ENCODE measurements at places on chromosomes 12 and 14. TPM values are rescaled to one million over a fixed set of nuclear protein-coding genes. Genes with fewer than 3 reads are reported as not detected.

NOC4L gene
- total RNA-seq: 8.5 TPM

- H3K36me3 ChIP-seq: no peaks in the 10 kb centered on the region
- no peaks in the 10 kb centered on the region for H3K27me3 ChIP-seq
- no peak overlapping the region for H3K27ac ChIP-seq
- peaks cover 7% of the 10 kb centered on the region for H3K4me1 ChIP-seq
- no peak for DNase-seq
- H3K4me3 ChIP-seq: no peak overlapping the region
Observed at GRCh38 chr12:86729739-86730138, 473.5 kb upstream of the MGAT4C start.

CCDC197 gene
- total RNA-seq: not detected

CCDC38 gene
- total RNA-seq: not detected

SERPINA12 gene
- total RNA-seq: not detected

DNA sequence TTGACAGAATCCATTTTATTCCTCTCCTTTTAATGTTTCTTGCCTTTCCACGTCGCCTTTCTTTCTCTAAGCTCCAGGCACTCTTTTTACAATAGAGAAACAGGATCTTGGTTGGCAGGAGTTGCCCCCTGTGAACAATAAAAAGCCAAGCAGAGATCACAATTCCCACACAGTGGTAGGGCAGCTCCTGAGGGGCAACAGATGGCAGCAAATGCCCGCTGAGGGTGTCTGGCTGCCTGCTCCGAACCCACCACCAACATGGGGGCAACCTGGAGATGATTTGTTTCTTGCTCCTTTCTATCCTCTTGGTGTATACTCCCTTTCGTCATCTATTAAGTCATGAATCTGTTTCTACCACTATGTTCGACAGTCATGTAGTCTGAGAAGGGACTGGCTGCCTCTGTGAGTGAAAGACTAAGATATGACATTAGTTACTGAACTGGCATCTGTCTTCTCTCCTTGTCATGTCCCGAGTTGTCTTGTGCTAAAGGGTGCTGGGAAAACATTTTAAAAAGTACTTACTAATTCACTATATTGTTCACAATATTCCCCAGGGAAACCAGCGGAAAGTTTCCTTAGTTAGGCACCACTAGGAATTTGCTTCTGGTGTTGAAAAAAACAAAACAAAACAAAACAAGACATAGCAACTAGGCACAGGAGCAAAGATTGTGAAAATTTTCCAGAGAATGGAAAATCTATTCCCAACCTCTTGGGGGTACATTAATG lies 170.1 kb downstream of the STXBP6 start:
- no peaks in the 10 kb centered on the region for H3K27me3 ChIP-seq
- DNase-seq: no peak
- no peaks in the 10 kb centered on the region for H3K36me3 ChIP-seq
- H3K4me1 ChIP-seq: no peaks in the 10 kb centered on the region
- H3K4me3 ChIP-seq: no peak overlapping the region

DNA sequence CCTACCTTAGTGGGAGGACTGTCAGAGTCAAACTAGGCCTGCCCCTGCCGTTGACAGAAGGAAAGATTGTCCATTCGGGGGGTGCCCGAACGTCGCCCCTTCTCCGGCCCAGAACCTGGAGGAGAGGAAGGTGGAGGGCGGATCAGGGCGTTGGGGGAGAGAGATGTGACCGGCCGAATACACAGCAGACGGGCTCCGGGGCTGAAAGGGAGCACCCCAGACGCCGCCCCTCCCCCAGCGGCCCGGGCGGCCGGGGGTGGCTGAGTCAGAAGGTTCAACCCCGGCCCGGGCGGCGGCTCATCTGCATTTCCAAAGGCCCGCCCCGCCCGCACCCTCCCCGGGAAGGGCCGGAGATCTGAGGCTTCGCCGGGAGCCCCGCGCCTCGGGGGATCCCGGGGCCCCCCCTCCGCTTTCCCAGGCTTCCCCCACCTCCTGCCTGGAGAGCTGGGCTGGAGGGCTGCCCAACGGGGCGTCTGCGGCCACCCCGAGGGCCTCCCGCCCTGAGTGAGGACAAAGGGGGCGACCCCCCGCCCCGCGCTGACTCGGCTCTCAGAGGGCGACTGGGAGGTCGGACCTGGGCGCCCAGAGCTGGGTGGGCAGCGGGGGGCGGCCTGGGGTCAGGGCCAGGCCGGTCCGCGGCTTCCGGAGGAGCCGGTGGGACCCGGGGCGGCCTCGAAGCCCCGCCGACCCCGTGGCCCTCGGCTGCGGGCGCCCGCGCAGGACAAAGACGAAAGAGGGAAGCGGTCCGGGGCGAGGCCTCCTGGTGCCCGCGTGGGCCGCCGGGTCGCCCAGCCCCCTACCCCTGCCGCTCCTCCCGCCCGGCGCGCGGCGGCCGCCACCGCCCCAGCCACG lies 3.7 kb upstream of the SETD1B start:
- peak overlapping the region; percentile 100 for H3K27ac ChIP-seq
- no peaks in the 10 kb centered on the region for H3K27me3 ChIP-seq
- H3K36me3 ChIP-seq: peaks cover 3% of the 10 kb centered on the region
- DNase-seq: peak; percentile 57
- peaks cover 26% of the 10 kb centered on the region for H3K4me1 ChIP-seq

- no peak overlapping the region for H3K4me3 ChIP-seq
- no peaks in the 10 kb centered on the region for H3K27me3 ChIP-seq
- no peak overlapping the region for H3K27ac ChIP-seq
- no peak for DNase-seq
Observed at GRCh38 chr14:94356379-94357056, 31.9 kb downstream of the SERPINA1 start.

KIF21A gene
- 3.8 TPM for total RNA-seq

CLEC1A gene
- total RNA-seq: 3.7 TPM

GRCh38 chr14:103000291-103000921 lies 56.9 kb downstream of the CDC42BPB start:
- H3K27me3 ChIP-seq: no peaks in the 10 kb centered on the region
- H3K27ac ChIP-seq: no peak overlapping the region
- no peak for DNase-seq
- H3K4me3 ChIP-seq: no peak overlapping the region
- no peaks in the 10 kb centered on the region for H3K4me1 ChIP-seq

SERPINA6 gene
- not detected for total RNA-seq

ALDH2 gene
- 135 TPM for total RNA-seq

GRCh38 chr12:17992002-17992656 lies 97.9 kb downstream of the RERGL start:
- no peaks in the 10 kb centered on the region for H3K4me1 ChIP-seq
- no peak overlapping the region for H3K27ac ChIP-seq
- DNase-seq: no peak
- no peak overlapping the region for H3K4me3 ChIP-seq
- H3K27me3 ChIP-seq: no peaks in the 10 kb centered on the region

DNA sequence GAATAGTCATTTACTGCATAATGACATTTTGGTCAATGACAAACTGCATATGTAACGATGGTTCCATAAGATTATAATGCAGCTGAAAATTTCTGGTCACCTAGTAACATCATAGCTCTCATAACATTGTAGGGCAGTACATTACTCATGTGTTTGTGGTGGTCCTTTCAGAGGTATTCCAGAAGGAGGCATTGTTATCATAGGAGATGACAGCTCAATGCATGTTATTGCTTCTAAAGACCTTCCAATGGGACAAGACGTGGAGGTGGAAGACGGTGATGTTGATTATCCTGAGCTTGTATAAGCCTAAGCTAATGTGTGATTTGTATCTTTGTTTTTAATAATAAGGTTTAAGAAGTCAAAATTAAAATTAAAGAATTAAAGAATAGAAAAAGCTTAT lies 43.8 kb upstream of the TSPAN11 start:
- no peak overlapping the region for H3K27ac ChIP-seq
- H3K27me3 ChIP-seq: no peaks in the 10 kb centered on the region
- DNase-seq: no peak
- no peak overlapping the region for H3K4me3 ChIP-seq

PLA2G1B gene
- not detected for total RNA-seq

DNA sequence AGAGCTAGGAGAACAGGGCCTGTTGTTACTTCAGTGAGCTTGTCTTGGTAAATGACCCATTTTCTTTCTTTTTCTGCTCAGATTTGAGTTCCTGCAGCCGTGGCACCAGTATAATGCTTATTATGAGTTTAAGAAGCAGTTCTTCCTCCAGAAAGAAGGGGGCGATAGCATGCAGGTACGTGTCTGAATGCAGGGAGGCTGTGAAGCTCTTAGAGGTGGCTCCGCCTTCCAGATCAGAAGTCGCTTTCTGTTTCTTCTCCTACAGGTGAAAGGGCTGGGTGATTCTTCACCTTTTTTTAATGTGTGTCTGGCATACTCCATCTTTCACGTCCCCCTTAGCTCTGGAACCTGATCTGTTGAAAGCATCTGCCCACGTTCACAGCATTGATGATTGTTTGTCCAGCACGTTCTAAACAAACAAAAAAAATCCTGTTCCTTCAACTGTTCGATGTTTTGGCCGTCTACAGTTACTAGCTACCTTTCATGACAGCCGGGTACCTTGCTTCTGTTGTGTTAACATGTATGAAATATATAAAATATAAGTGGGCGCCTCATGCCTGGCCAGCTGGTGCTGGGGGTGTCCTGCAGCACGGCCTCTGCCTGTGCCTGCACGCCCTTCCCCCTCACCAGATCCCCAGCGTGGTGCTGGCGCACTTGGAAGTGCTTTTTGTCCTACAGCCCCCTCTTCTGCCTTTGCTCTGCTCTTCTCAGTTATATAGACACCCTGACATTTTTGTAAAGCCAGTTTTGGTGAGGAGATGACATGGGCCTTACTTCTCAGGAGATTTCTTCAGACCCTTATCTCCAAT lies 44.6 kb downstream of the SFSWAP start:
- H3K4me1 ChIP-seq: no peaks in the 10 kb centered on the region
- peaks cover 48% of the 10 kb centered on the region for H3K36me3 ChIP-seq
- H3K27me3 ChIP-seq: no peaks in the 10 kb centered on the region
- H3K27ac ChIP-seq: no peak overlapping the region
- no peak overlapping the region for H3K4me3 ChIP-seq

MYH6 gene
- not detected for total RNA-seq

INSM2 gene
- not detected for total RNA-seq

GLIPR1 gene
- 66.9 TPM for total RNA-seq

SMCO2 gene
- total RNA-seq: not detected

DNA sequence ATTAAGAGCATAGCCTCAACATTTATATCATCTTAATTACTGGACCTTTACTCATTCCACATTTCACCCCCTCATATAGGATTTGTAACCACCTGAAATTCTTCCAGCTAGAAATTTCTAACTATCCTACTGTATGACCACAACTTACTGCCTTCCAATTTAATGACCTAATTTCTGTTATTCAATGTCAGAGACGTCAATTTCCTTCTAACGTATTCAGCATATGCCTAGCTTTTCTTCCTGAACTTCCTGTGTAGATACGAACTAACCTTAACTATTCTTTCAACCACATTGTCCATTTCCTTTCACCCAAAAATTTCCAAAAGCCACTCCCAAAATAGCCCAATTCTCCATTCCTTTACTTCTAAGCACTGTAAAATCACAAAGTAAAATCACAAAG lies 108.0 kb downstream of the EEA1 start:
- H3K27me3 ChIP-seq: no peaks in the 10 kb centered on the region
- no peak overlapping the region for H3K4me3 ChIP-seq
- no peak for DNase-seq
- H3K4me1 ChIP-seq: no peaks in the 10 kb centered on the region
- no peak overlapping the region for H3K27ac ChIP-seq

GRCh38 chr12:1811281-1811947 lies 9.0 kb upstream of the LRTM2 start:
- no peak overlapping the region for H3K27ac ChIP-seq
- DNase-seq: no peak
- no peak overlapping the region for H3K4me3 ChIP-seq
- H3K27me3 ChIP-seq: no peaks in the 10 kb centered on the region

- H3K4me1 ChIP-seq: no peaks in the 10 kb centered on the region
- no peaks in the 10 kb centered on the region for H3K27me3 ChIP-seq
- H3K4me3 ChIP-seq: no peak overlapping the region
Observed at GRCh38 chr12:58803908-58804307, 116.4 kb downstream of the LRIG3 start.

- no peak for DNase-seq
- peaks cover 9% of the 10 kb centered on the region for H3K4me1 ChIP-seq
- no peak overlapping the region for H3K27ac ChIP-seq
- H3K27me3 ChIP-seq: no peaks in the 10 kb centered on the region
- H3K36me3 ChIP-seq: no peaks in the 10 kb centered on the region
- no peak overlapping the region for H3K4me3 ChIP-seq
Observed at GRCh38 chr12:47767216-47767724, 5.8 kb upstream of the SLC48A1 start.

AKAP6 gene
- total RNA-seq: 78.9 TPM

LIN7A gene
- 5.8 TPM for total RNA-seq

- H3K4me3 ChIP-seq: no peak overlapping the region
- no peak overlapping the region for H3K27ac ChIP-seq
- H3K4me1 ChIP-seq: no peaks in the 10 kb centered on the region
- DNase-seq: no peak
- H3K36me3 ChIP-seq: no peaks in the 10 kb centered on the region
Observed at GRCh38 chr12:126551869-126552268, 1486.6 kb downstream of the AACS start.

GRCh38 chr14:63342371-63342770 lies 23.6 kb upstream of the GPHB5 start:
- no peaks in the 10 kb centered on the region for H3K27me3 ChIP-seq
- no peaks in the 10 kb centered on the region for H3K36me3 ChIP-seq
- no peak overlapping the region for H3K4me3 ChIP-seq

- peaks cover 1% of the 10 kb centered on the region for H3K4me1 ChIP-seq
- H3K27me3 ChIP-seq: peaks cover 4% of the 10 kb centered on the region
- no peak for DNase-seq
- no peak overlapping the region for H3K4me3 ChIP-seq
Observed at GRCh38 chr12:120356567-120357030, 12.4 kb downstream of the MSI1 start.

Measured in thoracic aorta (tissue), 2 donors.